ENCODE measurements at places on chromosomes 11 and 22.
A peak's percentile ranks its signal among the peaks of the same experiment; 100 is the strongest.

GRCh38 chr11:123392844-123393243 lies 37.2 kb upstream of the GRAMD1B start:
- DNase-seq = no peak

DNA sequence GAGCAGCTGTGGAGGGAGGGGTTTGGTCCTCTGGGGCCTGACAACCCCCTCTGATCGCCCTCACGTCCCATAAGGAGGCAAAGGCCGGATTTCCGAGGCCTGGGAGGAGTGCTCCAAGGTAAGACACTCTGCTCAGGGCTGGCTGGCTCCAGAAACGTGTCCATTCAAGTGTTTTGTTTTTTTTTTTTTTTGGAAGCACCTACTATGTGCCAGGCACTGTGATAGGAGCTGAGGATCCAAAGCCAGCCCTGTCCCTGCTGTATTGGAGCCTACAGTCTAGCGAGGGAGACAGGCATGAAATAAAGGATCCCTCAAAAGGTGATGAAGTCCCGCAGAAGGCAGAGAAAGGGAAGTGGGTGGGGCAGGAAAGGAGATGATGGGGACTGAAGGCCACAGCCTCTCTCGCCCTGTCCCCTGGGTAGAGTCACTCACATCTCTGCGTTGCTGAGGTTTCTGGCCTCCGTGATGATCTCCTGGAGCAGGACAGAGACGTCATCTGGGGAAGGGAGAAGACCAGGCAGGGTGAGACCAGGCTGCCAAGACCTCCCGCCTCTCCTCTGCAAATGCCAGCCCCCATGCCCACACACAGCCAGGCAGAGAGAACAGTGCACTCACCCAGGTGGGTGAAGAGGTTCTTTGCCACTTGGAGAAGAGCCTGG lies 89.2 kb downstream of the PDE2A start:
- DNase-seq = peak; percentile 32

DNA sequence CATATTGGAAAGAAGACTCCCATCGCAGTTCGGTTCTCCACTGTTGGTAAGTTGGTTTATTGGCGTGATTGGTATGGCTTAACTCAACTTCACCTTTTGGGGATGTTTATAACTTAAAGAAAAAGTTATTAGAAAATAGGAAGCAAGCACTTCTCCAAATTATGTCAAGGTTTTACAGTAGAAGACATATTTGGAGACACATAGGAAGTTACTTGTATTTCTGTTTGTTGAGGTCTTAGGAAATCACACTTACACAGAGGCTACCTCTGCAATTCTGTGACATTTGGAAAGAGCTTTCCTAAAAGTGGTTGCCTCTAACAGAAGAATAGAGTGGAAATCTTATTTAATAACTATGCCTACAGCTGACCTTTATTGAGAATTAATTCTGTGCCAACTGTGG lies 12.3 kb downstream of the CAT start:
- DNase-seq = no peak

DNA sequence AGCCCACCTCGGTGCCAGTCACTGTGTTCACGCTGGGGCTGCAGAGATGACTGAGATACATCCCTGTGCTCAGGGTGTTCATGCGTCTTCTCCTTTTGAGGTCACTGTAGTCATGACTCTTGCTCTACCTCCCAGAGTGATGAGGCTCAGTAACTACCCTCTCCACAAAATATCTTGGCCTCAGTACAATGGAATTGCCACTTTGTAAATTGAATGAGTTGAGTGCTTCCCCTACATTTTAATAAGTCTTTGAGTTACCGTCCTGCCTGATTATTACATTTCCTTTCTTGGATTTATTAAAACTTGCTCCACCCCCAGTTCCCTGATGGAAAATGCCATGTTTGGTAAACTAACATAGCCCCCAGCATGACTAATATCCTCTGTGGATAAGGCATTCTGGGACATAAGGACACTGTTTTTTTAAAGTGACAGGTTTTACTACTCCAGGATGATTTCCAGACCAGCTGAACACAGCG lies 15.9 kb downstream of the PRSS23 start:
- no peak for DNase-seq
